ENCODE measurements at places on chromosomes 3 and 15.

DNA sequence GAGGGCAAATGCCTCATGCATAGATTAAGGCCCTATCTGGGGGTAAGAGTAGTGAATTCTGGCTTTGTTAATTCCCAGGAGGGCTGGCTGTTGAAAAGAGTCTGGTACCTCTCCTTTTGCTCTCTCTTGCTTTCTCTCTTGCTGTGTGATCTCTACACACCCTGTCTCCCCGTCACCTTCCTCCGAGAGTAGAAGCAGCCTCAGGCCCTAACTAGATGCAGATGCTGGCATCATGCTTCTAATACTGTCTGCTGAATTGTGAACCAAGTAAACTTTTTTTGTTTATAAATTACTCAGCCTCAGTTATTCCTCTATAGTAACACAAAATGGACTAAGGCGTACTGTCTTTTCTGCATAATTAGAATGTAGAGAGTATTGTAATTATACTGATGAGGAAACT is 908.1 kb downstream of the DIPK2A start:
- no peak for DNase-seq

DNA sequence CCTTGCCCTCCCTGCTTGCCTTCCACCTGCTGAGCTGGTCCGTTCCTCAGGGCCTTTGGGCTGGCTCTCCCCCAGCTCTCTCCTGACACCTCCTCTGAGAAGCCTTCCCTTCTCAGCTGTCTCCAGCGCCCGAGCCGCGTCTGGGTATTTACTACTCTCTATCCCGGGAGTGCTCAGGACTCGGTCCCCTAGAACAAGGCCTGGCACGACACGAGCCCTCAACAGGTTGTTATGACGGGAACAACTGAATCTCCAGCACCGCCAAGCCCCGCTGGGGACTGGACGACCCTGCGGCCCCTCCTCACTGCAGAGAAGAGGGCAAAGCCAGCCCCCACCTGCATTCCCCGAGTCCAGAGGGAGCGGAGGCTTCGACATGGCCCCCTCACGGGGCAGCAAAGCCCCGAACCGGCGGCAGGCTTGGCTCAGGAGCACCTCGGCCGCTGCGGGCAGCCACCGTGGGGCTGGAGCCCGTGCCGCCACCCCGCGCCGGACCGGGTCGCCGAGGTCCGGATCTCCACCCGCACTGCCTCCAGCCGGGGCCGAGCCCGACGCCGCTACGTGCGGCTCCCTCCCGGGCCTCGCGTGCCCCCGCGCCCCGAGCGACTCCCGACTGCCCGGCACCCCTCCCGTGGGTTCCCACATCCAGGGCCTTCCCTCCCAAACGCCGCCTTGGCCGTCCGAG is 792 bp downstream of the TPRA1 start:
- no peak for DNase-seq

DNA sequence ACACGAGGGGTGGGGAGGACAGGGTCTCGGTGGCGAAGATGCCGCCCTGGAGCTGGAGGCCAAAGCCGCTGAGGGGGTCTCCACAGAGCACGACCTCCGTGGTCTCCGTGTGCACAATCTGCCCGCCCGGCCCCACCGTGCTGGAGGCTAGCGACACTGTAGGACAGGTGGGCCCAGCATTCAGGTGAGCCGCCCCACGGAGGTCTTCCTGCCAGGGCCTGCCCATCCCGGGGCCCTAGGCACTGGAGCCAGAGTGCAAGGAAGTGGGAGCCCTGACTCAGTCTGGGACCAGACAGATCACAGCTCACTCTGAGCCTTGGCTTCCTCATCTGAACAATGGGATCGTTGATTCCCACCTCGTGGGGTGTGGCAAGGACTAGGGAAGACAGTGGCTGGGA is 25.8 kb downstream of the GRIP2 start:
- no peak for DNase-seq

GRCh38 chr3:133750259-133750656 is 4.1 kb downstream of the TF start:
- DNase-seq, result no peak

- no peak for DNase-seq
These were observed 24.5 kb upstream of the ANKRD28 start for GRCh38 chr3:15822281-15822680.

- no peak for DNase-seq
These were observed 330.5 kb upstream of the KCNMB2 start for GRCh38 chr3:178205740-178206139.

DNA sequence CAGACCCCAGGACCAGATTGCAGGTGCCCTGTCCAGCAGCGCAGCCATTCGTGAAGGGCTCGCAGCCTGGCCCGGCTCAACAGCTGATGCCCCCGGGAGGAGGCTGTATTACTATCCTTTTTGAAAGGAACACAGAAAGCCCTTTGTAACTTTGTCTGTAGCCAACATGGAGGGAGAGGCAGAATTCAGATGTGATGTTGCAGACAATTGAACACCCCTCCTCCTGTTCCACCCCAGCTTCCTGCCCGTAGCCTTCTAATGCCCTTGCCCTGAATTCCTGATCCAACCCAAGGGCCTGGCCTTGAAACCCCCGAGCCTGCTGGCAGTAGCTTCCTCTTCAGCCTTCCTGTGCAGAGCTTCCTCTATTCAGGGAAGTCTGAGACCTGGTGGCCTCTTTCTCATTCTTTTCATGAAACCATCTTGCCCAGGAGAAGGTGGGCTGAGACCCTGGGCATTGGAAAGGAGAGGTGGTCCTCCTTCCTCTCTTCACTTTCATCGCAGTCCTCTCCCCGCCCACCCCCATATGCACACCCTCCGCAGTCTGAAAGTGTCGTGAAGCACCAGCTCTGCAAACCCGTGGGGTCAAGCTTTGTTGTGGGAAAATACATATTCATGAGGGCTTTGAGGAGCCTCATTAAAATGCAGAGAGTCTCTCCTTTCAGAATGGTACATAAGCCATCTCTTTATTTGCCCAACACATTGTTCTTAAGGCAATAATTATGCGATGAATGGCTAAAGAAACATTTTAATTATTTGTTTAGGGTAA is 109.2 kb downstream of the APBA2 start:
- no peak for DNase-seq

DNA sequence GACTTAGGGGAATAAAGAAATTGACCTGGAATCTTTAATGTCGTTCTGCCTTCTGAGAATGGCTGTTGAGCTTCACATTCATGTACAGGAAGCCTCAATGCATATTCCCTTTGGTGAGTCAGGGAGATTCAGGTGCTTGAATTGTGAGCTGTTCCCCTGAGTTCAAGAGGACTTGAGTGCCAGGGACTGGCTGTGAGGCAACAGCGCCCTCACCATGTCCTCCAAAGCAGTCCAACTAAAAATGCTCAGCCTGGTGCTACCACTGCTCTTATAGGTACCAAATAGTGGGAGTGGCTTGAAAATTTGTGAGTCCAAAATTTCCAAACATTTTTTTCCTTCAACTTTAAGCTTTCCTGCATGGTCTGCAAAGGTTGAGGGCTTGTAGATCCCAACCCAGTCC is 54.1 kb downstream of the LEO1 start:
- DNase-seq, result peak; percentile 41

DNA sequence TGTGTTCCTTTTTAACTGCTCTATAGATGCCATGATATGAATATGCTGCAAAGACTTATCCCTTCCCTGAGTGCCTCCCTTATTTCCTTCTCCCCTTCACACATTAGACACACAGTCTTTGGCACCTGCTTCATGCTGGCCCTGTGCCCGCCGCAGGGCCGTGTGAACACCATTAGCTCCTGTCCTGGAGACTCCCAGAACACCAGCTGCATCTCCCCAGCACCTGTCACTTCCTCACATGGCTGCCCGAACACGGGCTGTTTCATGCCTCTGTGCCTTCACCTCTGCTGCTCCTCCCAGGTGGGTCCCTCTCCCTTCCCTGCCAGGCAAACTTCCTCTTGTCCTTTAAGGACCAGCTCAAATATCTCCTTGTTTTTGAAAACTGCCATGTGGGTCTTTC is 40.5 kb upstream of the SEC13 start:
- no peak for DNase-seq

GRCh38 chr3:178450476-178450875 is 85.8 kb upstream of the KCNMB2 start:
- no peak for DNase-seq

GRCh38 chr3:139101396-139101795 is 56.7 kb upstream of the PRR23C start:
- DNase-seq, result no peak

GRCh38 chr15:38885001-38885400 is 320.4 kb upstream of the RASGRP1 start:
- DNase-seq, result peak; percentile 56

GRCh38 chr3:150346981-150347863 is 60.9 kb upstream of the TSC22D2 start:
- DNase-seq, result peak; percentile 42

DNA sequence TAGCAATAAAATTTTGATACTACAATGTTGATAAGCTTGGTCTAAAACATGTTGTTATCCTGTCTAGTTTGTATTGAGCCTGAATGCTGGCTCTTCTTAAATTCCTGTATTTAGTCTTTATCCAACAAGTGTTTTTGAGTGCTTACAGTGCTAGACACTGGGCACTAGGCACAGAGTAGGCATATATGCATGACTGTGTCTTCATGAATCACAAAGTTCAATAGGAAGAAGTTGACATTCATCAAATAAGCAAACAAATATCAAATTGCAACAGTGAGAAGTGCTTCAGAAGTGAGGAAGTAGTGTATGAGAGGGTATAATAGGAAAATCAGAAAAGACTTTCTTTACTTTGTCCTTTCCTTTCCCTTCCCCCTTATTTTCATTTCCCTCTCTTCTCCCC is 6.8 kb downstream of the CD96 start:
- no peak for DNase-seq

GRCh38 chr3:63364910-63365309 is 86.8 kb downstream of the SYNPR start:
- no peak for DNase-seq

DNA sequence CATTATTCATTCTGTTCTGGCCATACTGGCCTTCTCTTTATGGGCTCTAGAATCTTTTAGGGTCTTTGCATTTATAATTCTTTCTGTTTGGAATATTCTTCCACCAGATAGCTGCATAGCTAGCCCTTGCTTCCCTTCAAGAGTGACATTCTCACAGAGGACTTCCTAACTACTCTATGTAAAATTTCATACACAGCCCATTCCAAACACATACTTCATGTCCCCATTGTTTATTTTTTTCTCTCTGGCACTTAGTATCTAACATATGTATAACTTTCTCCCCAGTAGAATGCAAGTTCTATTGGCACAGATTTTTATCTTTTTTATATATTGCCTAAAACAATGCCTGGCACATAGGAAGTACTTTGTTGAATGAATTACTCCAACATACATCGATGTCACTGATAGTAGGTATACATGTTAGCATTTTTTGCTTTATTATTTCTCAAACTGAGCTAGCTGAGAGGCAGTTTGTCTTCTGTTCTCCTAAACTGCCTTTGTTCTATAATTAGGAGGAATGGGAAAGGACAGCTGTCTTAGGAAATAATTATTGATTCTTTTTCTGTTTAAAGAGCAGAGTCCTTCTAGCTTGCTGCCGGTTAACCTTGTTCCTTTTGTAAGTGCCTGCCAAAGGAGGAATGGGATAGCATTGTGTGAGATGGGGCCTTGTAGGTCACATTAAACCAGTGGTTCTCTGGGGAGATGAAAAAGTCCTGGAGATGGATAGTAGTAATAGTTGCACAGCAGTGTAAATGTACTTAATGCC is 7.9 kb downstream of the FAM162A start:
- DNase-seq, result no peak

DNA sequence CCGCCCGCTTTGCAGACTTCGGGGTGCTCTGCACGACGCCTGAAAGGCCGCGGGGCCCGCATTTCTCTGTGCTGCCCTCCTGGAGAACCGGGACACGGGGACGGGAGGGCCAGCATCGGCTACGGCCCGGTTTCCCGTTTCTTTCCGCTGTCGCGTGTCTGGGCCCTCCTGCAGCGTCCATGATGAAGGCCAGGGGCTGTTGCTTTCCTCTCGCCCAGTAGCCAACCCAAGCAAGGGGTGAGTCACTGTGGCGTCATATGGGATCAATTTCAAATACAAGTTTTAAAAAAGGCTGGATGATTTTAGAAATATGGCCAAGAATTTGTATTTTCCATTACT is 435 bp downstream of the SLC35G2 start:
- DNase-seq, result peak; percentile 89

GRCh38 chr3:186270701-186271100 is 91.3 kb downstream of the DGKG start:
- DNase-seq, result no peak

GRCh38 chr15:63166219-63166618 is 8.9 kb upstream of the RPS27L start:
- peak; percentile 48 for DNase-seq

DNA sequence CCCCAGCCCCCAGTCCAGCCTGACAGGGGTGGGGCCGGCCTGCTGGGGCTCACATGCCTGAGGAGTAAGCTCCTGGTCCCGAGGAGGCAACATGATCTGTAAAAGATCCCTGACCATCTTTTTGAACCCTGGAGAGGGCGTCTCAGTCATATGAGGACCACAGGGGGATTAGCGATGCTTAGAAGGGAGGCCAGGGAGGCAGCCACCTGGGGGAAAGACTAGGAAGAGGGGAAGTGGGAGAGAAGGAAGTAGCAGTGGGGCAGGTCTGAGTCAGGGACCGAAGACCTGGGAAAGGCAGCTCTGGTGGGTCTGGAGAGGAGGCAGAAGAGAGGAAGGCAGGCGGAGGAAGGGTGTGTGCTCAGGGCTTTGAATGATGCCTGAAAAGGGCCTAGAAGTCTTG is 18.9 kb downstream of the PIF1 start:
- no peak for DNase-seq

DNA sequence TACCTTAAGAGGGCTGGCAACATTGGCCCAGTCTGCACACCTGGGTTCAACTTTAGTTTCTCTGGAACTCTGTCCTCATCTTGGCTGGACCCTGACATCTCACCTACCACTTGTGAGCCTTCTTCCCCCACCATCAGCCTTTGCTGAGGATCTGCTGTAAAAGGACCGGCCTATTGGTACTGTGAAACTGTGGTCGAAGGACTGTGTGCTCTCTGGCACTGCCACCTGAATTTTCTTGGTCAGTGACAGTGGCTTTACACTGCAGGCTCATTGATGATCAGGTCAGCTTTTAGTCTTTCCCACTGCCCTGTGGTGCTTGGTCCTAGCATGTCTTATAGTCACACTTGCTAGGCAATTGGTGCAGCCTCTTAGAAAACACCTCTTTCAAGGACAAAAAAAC is 86.9 kb downstream of the PEX5L start:
- DNase-seq, result no peak

GRCh38 chr3:73622091-73622805 is 2.5 kb downstream of the PDZRN3 start:
- no peak for DNase-seq

- no peak for DNase-seq
These were observed 21.4 kb upstream of the LIPC start for GRCh38 chr15:58410353-58410752.

DNA sequence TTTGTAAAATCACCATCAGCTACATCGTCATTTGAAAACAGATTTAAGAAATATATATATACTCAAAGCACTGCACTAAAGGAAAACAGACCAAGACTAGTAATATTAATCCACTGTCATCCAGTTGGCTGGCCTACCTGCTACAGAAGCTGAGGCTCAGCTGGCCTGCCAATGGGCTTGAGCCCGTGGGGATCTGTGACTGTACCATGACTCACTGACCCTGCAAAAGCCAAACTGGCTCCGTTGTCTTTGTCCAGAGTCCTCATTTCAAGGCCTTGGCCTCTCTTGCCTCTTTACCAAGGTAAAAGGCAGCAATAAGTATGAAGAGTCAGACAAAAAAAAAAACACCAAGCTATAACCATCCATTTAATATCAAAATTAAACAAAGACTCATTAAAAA is 463.5 kb upstream of the RASGRP1 start:
- DNase-seq, result peak; percentile 51

Measured in iris pigment epithelial cell (primary cell).